ENCODE measurements at places on chromosomes 11 and 22. TPM values are rescaled to one million over a fixed set of nuclear protein-coding genes. Genes with fewer than 3 reads are reported as not detected.

The GSTT2 gene
- total RNA-seq: not detected

The SCUBE2 gene
- 8.3 TPM for total RNA-seq

The ESAM gene
- 9.6 TPM for total RNA-seq

GRCh38 chr11:109371444-109372176, 50.4 kb upstream of the C11orf87 start:
- no peak for DNase-seq

- DNase-seq: no peak
Measured at GRCh38 chr11:73204711-73205121, 13.4 kb upstream of the P2RY2 start.

GRCh38 chr22:43295173-43295572, 48.0 kb downstream of the SCUBE1 start:
- DNase-seq: no peak

GRCh38 chr11:8250981-8251615, 12.6 kb downstream of the LMO1 start:
- no peak for DNase-seq

GRCh38 chr11:90326647-90327046, 103.8 kb upstream of the CHORDC1 start:
- no peak for DNase-seq

GRCh38 chr22:27329966-27330645, 471.4 kb downstream of the MN1 start:
- DNase-seq: no peak

GRCh38 chr11:109306322-109306721, 115.7 kb upstream of the C11orf87 start:
- DNase-seq: no peak

DNA sequence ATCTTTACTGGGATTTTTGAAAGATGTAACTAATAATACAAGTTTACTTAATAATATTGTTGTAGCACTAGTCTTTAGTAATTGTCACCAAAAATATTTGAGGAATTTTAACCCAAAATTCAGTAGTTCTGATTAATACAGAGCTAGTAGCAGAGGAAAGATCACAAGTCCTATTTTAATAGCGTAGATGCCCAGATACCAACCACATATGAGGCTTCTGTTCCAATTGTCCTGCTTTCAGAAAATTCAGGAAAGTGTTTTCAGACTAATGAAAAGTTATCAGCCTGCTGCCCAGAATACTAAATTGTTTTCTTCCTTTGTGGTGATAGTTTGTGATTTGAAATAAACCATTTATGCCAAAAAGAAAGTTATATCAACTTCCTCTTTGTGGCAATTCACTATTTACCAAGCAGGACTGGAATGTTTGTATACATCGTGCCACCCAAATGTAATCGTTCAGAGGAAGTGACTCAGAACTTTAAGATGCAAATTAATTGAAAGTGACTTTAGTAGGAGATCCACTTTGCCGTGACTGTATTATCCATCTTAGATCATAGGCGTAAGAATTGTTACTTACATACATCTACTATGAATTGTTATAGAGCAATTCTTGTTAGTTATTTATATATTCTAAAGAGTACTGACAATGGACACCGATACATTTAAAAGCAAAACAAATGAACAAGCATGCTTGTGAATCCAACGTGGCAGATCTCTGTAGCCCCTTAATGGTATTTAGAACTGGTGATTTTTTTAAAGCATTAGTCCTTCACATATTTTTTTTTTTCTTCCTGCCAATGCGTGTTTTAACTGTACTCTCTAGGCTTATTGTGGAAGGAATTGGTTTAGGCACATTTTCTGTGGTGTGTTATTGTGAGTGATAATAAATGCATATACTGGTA, 231.0 kb downstream of the DDX10 start:
- no peak for DNase-seq

All from left colon (tissue), 2 donors.